ENCODE measurements at places on chromosomes 3 and 15.

GRCh38 chr15:93485438-93486327, 396.7 kb upstream of the RGMA start:
- no peak for DNase-seq

DNA sequence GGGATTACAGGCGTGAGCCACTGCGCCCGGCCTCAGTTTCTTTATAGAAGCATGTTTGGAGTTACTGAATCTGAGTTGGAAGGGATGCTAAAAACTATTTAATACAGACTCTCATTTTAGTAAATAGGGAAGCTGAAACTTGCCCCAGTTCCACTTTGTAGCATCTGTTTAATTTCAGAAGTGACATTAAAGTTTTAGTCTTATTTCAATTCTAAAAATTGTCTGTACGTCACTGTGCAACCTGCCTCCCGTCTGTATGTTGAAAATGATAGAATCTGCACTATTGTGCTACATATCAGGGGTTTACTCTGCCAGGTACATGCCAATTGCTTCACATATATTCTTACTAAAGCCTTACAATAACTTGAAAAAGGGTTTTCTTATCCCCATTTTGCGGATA, 15.3 kb downstream of the CNOT10 start:
- DNase-seq: no peak

GRCh38 chr3:135752851-135753250, 212.7 kb upstream of the PPP2R3A start:
- DNase-seq: no peak

GRCh38 chr15:48641416-48641815, 4.1 kb downstream of the FBN1 start:
- DNase-seq: no peak

DNA sequence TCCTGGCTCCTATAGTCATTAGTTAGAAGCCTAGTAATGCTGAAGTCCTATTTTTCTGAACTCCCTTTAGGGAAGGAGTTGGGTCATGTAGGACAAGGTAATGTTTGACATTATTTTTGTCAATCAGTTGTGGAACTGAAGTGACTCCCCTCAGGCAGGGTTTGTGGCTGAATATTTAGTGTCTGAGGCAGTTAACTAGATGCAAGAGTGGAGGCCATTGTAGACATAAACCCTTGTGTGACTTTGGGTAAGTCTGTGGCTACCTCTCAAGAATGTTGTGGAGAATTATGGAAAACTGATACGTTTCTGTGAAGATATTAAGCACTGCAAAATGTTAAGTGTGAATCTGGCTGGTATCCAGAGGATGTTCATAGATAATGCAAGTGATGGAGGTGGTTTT, 125.2 kb upstream of the PHLDB2 start:
- no peak for DNase-seq

DNA sequence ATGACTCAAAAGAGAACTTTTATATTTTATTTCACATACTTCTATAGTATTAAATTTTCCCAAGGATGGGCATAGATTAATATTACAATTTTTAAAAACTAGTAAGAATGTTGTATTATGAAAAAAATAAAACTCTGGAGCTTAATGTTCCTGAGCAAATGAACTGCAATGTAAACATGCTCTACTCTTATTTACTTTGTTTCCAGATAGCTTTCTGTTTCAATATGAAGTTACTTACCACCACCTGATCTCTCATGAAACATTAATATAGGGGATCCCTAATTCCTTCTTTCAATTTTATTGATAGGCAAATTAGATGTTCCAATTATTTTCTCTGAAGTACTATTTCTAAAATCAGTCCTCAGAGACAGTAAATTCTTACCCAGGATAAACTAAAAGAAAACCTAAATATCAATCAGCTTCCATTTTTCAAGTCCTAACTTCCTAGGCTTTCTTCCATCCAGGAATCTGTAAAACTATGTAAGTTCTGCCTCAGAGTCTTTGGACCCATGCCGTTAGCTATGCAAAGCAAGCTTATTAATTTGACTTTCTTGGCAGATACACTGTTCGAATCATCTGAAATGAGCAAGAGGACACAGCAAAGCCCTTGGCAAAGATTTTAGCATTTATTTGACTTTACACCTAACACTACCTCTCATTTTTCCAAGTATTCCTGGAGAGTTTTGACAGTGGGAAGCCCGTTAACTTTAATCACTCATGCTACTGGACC, 93.2 kb downstream of the PLCH1 start:
- DNase-seq: no peak

GRCh38 chr15:70198441-70199123, 100.9 kb upstream of the TLE3 start:
- no peak for DNase-seq

DNA sequence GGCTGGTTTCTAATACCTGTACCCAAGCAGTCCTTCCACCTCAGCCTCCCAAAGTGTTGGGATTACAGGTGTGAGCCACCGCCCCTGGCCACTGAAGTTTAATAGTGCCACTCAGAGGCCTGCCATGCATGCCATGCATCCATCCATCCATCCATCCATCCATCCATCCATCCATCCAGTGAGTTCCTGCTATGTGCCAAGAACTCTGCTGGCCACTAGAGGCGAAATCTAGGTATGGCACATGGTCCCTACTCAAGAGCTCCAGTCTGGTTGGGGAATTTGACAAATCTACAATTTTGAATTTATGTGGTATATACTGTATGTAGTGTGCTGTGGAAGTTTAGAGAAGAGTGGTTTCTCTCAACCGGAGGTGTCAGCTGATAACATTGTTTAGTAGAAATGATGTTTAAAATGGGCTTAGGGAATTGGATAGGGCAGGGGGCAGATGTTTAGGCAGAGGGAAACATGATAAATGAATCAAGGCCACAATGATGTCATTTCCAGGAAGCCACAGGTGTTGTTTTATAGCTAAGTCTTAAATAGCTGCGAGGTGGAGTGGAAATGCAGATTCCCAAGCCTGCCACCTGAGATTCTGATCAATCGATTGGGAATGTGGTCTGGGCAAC, 384.4 kb upstream of the C2CD4B start:
- peak; percentile 29 for DNase-seq

- no peak for DNase-seq
Observed at GRCh38 chr3:108243243-108243642, 21.0 kb upstream of the IFT57 start.

DNA sequence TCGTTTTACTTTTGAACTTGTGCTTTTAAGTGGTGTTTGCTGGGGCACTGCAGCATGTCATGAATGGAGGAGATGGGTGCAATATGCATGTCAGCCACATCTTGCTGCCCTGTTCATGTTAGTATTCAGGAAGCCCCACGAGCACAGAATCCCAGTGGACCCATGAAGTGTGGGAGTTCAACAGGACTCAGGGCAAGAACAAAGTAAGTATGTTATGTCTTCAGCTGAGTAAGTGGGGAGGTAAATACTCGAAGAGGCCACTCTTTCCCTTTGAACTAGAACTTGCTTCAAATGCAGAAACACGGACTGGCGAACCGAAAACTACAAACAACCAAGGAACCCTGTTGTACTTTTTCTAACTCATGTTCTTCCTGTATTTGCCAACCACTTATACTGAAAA, 23.4 kb downstream of the SOX14 start:
- DNase-seq: no peak

- no peak for DNase-seq
Observed at GRCh38 chr3:58633157-58633865, 33.3 kb downstream of the FAM3D start.

DNA sequence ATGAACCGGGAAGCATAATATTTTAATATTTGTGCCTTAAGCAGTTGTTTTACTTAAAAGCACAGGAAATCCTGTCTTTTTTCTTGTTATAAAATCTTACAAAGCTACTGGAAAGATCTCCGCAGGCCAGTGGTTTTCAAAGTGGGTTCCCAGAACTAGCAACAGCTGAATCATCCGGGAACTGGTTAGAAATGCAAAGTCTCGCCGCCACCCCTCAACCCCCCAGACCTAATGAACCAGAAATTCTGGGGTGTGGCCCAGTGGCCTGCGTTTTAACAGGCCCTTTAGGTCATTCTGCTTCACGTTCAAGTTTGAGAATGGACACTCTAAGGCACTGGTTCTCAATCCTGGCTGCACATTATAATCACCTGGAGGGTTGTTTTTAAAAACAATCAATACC, 74.7 kb downstream of the PDZRN3 start:
- no peak for DNase-seq

GRCh38 chr15:33074942-33075341, 119.6 kb downstream of the FMN1 start:
- no peak for DNase-seq

- peak; percentile 49 for DNase-seq
Observed at GRCh38 chr3:194404365-194405140, 5.5 kb upstream of the GP5 start.

DNA sequence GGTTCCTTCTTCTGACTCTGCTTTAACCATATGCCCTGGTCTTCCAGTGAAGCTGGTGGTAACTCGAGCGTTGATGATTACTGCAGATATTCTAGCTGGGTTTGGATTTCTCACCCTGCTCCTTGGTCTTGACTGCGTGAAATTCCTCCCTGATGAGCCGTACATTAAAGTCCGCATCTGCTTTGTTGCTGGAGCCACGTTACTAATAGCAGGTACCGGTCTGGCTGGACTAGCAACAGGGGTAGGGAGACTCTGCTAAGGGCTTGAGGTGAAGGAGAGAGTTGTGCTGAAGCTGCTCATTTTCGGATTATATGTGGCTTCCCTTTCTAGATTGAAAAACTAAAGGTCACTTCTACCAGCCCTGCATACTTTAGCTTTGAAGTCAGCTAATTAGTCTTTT, 16.8 kb downstream of the CLDN16 start:
- no peak for DNase-seq

- no peak for DNase-seq
Observed at GRCh38 chr3:58116985-58117384, 93.8 kb downstream of the DNASE1L3 start.

DNA sequence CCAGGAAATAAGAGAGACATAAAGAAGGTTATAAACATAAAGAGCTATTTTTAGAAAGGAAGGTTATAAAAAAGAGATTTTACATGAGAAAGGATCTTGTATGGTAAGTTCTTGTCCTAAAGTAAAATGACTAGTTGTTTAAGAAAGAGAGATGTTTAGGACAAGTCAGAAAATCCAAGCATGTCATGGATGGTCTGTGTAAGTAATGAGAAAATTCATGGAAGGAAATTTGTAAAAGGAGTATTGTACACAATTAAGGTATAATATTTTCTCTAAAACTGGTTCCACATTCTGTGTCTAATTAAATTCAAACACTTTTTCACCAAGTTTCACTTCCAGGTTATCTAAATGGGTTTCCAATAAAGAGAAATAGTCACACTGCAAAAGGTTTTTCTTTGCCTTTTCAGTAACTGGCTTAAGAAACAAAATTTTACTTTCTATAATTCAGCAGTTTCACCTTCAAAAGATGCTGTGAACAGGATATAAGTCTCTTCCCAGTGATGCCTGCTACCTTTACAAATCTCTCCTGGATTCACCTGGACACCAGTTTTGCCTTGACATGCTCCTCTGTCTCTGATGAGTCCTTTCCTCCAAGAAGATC, 455.7 kb downstream of the ZIC1 start:
- peak; percentile 36 for DNase-seq

GRCh38 chr15:52658955-52659354, 20.2 kb downstream of the ATOSA start:
- DNase-seq: no peak

DNA sequence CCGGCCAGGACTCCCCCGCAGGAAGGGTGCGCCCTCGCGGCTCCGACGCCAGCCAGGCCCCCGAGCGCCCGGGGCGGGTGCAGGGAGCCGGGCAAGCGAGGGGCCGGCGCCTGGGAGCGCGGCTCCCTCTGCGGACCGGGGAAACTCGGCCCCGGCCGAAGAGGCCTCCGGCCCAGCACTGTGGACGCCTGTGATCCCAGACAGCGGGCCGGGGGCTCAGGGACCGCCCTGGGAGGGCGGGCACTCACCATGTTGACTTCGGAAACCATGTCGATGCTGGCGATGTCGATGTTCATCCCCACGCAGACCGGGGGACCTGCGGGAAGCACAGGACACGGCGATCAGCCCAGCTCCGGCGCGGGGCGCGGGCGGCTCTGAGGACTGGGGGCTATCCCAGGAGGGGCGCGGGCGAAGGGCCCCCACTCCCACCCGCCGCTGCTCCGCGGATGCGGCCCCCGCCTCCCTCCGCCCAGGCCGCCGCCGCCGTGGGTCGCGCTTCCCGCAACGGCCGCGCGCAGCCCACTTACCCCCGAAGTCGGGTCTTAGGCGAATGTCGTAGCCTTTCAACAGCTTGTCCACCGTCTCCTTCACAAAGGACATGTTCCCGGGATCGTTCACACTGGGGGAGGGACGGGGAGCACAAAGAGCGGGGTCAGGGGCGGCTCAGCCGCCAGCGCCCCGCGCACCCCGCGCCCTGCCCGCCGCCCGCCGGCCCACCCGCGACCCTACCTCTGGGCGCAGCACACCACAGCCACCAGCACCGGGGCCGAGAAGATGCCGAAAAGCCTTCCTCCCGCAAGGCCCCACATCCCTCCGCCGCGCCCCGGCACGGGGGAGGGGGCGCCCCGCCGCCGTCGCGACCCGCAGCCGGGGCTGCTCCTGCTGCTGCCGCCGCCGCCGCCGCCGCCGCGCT, at the start of gene GABRB3:
Gene GABRB3, minus strand, starts transcription at position 913 of the 913 bp plus-strand sequence.
- no peak for DNase-seq

- DNase-seq: no peak
Observed at GRCh38 chr3:55959471-55960080, 472.5 kb upstream of the WNT5A start.

DNA sequence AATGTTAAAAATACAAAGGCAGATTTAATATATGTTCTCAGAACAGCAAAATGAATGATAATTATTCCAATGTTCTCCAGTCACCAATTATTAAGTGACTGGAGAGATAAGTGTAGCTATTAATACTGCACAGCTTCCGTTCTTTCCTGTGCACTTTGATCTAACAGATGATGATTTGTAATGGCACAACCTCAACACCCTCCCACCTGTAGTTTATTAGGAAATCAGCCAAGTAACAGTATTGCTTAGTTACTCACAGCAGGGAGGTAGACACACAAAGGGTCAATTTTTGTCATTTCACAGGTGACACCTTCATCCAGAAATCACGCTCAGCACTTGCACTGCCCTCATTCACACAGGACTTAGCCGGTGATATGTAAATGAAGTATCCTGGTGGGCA, 688.1 kb downstream of the EPHA3 start:
- DNase-seq: no peak

- no peak for DNase-seq
Observed at GRCh38 chr3:89364314-89364713, 256.9 kb downstream of the EPHA3 start.

DNA sequence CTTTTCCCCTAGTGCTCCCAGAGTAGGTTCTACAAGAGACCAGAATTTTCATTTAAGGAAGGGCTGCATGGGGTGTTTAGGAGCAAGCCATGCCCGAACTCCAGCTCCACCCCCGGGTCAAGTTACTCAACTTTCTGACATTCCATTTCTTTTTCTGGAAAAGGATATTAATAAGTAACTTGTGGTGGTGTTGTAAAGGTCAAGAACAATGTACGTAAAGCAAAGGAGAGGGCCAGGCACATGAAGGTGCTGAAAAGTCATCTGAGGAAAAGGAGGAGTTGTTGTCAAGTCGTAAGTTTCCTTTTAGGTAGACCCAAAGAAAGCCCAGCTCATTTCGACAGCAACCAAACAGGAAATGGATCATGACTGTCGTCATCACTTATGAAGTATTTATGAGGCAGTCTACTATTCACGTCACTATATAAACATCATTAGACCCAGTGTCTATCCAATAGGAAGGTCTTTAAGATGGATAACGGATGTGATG, 319.6 kb upstream of the IL12A start:
- DNase-seq: no peak
